Stimulated activated CD4-positive, alpha-beta T cell treated with anti-CD3 and anti-CD28 coated beads, TNF-alpha, amount 100 ng/mL, for 24 hours (primary cell): ENCODE measurements at places on chromosomes 12 and 14.

DNA sequence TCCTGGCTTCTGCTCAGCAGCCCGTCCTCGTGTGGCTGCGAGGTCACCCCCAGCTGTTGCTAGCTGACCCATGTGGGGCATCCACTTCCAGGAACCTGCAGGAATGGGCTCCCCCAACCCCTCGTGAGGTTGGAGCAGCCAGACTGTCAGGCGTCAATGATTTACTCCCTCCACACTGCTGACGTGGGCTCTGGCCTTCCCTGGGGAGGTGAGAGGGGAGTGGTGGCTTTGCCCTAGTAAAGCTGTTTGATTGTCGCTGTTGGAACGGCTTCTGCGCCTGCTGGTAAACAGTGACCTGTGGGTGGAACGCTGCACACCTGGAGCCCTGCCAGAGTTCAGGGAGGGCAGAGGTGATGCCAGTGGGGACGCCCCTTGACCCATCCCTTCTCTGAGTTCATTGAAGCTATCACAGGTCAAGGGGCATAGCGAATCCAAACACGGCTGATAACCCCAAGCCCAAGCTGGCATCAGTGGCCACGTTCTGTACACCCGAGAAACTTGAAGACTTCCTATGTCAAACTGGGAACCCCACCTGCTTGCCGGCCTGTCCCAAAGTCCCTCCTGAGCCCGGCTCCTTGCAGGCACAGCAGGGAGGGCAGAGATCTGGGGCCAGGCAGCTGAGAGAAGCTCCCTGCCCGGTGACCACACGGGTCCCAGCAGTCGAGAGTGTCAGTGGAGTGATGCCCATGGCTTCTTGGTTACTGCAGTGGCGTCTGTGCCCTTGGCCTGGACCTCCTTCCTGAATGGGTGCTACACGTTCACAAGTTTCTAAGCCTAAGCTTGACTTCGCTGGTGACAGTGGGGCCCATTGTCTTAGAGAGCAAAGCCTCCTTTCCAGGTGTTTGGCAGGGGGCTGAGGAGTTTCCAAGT is 2.7 kb downstream of the ASPG start:
- DNase-seq, result no peak

GRCh38 chr12:684416-684815 is 21.2 kb upstream of the NINJ2 start:
- no peak for DNase-seq

DNA sequence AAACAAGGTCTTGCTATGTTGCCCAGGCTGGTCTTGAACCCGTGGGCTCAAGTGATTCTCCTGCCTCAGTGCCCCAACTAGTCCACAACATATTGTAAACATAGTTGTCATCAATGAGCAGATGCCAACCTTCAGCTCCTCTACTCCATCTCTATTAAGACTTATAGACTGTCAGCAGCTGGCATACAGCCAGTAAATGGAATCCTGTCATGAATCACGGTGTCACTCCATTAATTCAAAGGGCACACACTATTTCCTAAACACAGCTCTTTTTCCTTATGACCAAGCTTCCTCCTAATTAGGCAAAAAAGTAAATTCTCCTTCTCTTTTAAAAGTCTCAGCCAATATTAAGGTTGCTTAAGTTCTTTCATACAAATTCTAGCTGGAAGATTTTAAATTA is 111.2 kb downstream of the ITPR2 start:
- DNase-seq, result no peak

DNA sequence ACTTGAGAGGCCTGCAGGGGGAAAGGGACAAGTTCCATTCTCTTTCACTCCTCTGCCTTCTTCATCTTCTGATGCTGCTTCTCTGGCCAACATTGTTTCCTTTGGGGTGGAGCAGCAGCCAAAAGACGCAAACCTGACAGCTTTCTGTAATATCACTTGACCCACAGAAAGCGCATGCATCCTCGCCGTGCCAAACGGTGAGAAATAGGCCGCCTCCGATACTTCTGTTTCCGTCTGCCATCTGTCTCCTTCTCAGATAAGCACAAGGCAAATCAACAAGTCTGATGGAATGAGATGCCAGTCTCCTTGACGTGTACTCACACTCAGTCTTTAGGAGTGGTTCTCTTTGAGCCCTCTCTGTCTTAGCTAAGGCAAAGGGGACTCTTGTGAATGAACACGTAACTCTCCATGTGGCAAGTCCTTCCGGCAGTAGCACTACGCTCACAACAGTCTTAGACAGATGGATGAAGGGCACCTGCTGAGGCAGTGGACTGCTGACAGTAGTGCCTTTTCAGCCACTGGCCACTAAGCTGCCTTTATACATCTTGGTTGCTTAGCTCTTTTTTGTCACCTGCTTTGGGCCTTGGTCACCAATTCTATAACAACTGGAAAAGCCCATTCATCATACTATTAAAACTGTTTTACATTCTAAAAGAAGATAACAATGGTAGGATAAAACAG is 214.1 kb downstream of the FBXL14 start:
- DNase-seq, result no peak

DNA sequence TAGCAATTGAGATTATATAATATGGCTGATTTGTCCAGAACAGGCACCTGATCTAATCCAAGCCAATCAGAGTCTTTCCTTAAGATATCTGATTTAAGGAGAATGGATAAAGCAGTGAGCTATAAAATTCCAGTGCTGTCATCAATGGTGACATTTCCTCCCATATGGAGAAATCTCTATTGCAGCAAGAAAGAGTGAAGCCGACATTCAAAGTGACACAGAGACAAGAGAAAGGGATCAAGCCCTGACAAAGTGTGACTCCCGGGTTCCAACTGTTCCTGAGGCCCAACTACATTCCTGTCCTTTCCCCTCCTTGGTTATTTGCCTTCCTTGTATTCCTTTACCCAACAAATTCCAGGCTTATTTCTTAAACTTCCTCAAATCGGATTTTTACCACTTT is 430.0 kb upstream of the SOX5 start:
- DNase-seq, result no peak

- DNase-seq, result no peak
Measured at GRCh38 chr12:93727195-93727811, 50.1 kb downstream of the CRADD start.

DNA sequence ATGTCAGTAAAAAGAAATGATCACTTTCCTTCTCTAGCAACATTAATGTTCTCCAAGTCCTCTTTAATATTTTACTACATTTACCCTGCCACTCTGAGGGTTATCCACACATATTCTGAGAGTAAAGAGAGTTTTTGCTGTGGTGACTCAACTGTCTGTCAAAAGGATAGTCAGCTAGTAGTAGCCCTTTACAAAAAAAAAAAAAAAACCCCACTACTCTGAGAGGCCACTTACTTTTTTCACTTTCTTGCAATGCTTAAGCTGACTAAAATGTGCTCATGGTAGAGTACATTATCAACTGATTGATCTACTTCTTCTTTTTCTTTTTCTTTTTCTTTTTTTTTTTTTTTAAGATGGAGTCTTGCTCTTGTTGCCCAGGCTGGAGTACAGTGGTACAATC is 27.6 kb upstream of the PPM1A start:
- DNase-seq, result no peak
